ENCODE measurements at places on chromosomes 12 and 14.

DNA sequence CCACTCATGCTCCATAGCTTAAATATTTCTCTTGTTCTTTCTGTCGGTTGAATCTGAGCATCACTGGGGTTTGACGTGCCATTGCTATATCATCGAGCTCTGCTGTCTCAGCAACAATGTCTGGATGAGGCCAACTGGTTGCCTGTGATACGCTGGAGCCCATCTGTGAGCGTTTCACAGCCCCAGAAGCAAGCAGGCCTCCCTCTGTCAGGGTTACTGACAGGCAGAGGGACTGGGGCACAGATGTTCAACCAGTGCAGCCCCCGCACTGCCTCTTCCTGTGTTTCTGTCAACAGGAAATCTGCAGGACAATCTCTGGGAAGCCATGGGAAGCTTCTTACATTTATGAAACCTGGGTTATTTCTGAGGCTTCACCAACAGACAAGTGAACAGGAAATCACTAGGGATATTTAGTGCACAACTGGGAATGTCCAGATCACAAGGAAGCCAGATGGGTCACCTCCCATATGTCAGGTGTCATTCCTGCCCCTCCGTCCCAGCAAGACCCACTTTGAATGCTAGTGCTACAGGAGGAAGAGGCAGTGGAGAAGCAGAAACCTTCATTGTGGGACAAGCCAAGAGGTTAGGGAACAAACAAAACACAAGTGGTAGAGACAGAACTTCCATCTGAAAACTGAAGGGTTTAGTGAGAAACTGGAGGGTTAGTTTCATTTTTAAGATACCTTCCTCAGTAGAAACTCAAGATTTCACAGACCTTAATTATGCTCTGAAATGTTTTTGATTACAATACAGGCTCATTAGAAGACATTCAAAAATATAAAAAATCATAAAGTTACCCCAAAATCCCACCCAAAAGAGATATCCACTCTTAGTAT lies 24.1 kb downstream of the DMAC2L start:
- no peak for DNase-seq

DNA sequence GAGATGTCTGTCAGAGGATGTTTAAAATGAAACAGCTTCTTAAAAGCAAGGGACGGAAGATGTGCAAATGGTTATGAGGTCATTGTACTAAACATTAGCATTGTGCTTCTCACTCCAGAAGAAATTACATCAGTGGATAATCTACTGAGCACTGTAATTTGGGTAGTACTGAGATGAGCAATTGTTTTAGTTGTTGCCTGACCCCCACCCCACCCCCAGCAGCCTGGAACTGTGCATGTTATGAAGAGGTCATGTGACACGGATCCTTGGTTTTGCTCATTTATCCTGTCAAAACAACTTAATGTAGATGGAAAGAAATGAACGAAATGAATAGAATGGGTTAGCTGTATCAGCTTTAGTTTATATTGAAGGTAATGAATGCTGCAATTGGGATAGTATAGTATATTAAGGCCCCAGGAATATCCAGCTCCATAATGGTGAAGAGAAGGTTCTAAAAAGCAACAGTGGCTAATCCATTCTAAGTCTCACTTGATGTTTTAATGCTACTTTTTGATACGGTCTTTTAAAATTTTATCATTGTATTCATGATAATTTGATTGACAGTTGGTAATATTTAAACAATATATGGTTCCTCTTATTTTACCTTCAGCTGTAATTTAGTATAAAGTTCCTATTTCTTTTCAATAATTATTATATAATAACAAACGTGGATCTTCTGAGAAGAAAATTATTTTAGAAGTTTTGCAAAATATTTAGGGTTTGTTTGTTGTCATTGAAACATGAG lies 58.5 kb downstream of the WNK1 start:
- DNase-seq: peak; percentile 12

- no peak for DNase-seq
Observed at GRCh38 chr12:81231574-81232368, 153.9 kb downstream of the ACSS3 start.

DNA sequence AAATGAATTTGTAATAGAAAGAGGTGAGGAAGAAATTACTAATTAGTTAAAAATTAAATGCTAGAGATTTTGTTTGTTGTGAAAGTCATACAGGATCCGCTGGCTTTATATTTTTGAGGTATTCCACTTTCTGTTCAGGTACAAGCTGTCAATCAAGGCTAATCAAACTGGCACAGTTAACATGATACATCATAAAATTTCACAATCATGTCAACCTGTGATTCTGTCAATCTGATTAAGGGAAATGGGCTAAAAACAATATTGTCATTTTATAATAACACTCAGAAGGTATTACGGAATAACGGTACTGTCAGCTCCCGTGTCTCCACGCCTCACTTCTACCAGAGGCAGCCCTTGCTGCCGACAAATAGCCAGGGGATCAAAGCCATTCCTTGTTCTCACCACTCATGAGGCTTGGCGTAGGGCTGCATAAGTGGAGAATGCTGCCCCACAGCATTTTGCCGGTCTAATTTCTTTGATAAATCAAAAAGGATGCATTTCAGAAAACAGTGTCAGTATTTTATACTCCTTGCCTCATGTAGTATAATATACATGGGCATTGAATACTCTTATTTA lies 352.9 kb downstream of the NPAS3 start:
- DNase-seq: no peak

GRCh38 chr12:114347861-114348260 lies 58.1 kb downstream of the TBX5 start:
- no peak for DNase-seq

Measured in activated naive CD8-positive, alpha-beta T cell treated with anti-CD3 and anti-CD28 coated beads, Interleukin-2, amount 50 U/mL, for 16 hours (primary cell).